ENCODE measurements at places on chromosomes 7 and 10. TPM values are rescaled to one million over a fixed set of nuclear protein-coding genes. Genes with fewer than 3 reads are reported as not detected.

Gene NPY
- not detected for total RNA-seq

Gene HPSE2
- total RNA-seq: not detected

Gene ASAH2
- total RNA-seq: 5.9 TPM

Gene CALML3
- total RNA-seq: not detected

Gene TRPV5
- total RNA-seq: not detected

GRCh38 chr7:40058026-40058425 is 76.4 kb downstream of the MPLKIP start:
- H3K27me3 ChIP-seq: no peaks in the 10 kb centered on the region
- no peak overlapping the region for H3K4me3 ChIP-seq
- H3K4me1 ChIP-seq: peaks cover 9% of the 10 kb centered on the region

GRCh38 chr7:33814936-33815335 is 90.4 kb upstream of the BMPER start:
- H3K36me3 ChIP-seq: no peaks in the 10 kb centered on the region
- DNase-seq: no peak
- peak overlapping the region; percentile 48 for H3K27ac ChIP-seq
- peak overlapping the region; percentile 56 for H3K4me3 ChIP-seq
- H3K4me1 ChIP-seq: peaks cover 25% of the 10 kb centered on the region

DNA sequence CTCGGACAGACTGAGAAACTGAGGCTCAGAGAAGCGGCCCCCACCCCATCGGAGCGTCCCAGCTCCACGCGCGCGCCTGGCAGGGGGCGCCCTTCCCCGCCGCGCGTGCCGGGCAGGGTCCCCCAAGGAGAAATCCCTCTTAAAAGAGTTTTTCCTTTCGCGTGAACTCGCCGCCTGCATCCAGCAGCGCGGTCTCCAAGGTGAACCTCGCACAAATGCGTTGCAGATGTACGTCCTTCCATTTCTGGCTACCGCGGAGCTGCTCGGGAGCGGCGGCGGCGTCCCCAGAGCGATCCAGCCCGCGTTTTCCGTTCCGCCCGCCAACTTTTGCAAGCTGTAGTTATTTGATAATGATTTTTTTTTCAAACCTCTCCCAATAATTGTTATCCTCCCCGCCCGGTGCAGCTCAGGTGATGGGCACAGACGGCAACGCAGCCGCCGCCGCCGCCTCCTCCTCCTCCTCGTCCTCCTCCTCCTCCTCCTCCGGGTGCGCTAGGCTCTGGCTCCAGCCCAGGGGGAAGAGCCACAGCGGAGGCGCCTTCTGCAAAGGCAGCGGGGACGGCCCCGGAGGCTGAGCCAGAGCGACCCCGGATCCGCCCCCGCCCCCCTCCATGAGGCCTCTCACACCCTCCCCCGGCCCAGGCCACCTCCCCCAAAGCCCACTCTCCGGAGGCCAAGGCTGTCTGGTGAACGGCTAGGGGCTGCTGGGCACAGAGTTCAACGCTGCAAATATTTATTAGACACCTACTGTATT is 74.0 kb upstream of the CUX1 start:
- DNase-seq: peak; percentile 56
- H3K27ac ChIP-seq: peak overlapping the region; percentile 35
- H3K4me1 ChIP-seq: peaks cover 14% of the 10 kb centered on the region
- H3K27me3 ChIP-seq: peaks cover 9% of the 10 kb centered on the region
- H3K36me3 ChIP-seq: no peaks in the 10 kb centered on the region

DNA sequence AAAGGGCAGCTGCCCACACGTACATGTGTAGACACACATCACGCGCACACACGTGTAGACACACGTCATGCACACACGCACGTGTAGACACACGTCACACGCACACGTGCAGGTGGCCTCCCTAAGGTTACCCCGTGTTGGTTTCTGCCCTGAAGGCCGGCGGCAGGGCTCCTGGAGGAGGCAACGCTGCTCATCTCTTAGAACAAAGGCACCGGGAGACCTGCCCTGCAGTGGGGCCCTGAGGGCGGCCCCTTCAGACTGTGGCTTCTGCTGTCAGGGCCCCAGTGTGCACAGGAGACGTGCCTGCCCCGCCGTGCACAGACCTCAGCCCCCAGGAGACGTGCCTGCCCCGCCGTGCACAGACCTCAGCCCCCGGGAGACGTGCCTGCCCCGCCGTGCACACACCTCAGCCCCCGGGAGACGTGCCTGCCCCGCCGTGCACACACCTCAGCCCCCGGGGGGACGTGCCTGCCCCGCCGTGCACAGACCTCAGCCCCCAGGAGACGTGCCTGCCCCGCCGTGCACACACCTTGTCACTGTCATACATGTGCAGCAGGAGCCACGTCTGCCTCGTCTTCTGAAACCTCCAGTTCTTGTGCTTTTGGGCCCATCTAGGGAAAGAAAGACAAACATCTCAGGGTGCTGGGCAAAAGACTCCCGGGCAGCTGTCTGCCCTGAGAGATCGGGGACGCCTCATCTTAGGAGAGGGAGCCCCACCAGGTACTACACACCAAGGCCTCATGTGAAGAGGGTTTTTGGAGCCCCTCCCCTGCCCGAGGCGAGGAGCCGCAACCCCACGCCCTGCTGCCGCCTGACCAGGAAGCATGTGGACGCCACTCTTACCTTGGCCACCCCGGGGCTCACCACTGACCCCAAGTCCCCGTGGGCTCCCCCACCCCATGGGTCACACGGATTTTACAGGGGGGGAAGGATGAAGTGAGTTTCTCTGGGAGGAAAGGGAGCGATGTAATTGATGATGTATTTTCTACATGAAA is 17.3 kb downstream of the CYP2W1 start:
- DNase-seq: no peak
- H3K4me1 ChIP-seq: no peaks in the 10 kb centered on the region
- no peaks in the 10 kb centered on the region for H3K27me3 ChIP-seq
- no peaks in the 10 kb centered on the region for H3K36me3 ChIP-seq
- H3K4me3 ChIP-seq: no peak overlapping the region

DNA sequence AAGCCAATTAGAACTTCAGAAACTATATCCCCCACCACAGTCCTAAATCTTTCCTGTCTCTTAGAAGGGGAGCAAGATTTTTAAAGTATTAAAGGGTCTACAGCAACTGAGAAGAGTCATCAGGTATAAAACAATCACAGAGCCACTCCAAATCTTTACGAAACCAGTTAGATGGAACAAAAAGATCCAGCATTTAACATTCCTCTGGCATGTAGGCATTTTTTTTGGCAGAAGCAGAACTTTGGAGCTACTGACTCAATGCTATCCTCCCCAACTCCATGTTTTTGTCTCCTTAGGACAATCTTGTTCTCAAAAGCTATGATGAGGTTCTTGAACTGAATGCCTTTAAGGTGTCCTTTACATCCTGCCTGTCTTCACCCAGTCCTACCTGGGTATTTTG is 333.3 kb downstream of the PRPF18 start:
- no peaks in the 10 kb centered on the region for H3K27me3 ChIP-seq
- H3K27ac ChIP-seq: no peak overlapping the region
- peaks cover 3% of the 10 kb centered on the region for H3K36me3 ChIP-seq
- peaks cover 33% of the 10 kb centered on the region for H3K4me1 ChIP-seq

DNA sequence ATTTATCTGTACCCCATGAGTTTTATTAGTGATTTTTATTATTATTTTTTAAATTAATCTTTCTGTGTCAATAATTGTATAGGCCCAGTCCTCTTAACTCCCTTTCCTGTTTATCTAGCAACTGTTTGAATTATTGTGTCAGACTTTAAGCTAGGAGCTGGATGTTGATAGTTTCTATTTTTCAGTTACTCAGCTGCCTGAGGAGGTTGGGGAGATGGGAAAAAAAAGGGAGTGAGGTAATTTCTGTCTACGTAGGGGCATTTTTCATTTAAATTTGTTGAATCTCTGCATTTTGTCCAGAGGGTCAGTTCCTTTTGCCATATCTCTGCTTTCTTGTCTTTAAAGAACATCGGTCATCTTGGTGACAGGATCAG is 5.0 kb upstream of the ZNF518A start:
- no peak for DNase-seq
- H3K36me3 ChIP-seq: peaks cover 2% of the 10 kb centered on the region
- peaks cover 25% of the 10 kb centered on the region for H3K4me1 ChIP-seq
- peak overlapping the region; percentile 87 for H3K4me3 ChIP-seq

GRCh38 chr10:30002426-30003266 is 56.7 kb downstream of the JCAD start:
- H3K36me3 ChIP-seq: no peaks in the 10 kb centered on the region
- H3K27me3 ChIP-seq: no peaks in the 10 kb centered on the region
- no peak overlapping the region for H3K4me3 ChIP-seq
- H3K4me1 ChIP-seq: peaks cover 14% of the 10 kb centered on the region

DNA sequence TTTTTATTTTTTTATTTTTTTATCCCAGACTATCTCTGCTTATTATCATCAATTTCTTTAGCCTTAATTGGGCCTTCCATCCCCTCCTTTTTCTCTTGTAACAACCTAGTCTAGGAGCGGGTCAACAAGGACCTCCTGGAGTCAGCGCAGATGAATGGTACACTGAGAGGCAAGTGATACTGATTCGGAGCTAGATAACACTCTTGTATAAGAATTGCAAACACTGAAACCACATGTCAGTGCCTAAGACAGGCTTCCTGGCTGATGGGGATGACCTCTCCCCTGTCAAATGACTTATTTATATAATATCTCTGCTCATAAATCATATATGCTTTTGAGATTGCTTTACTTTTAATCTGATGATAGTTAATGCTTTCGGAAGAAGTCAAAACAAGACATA is 22.7 kb downstream of the BPGM start:
- H3K4me3 ChIP-seq: no peak overlapping the region
- H3K4me1 ChIP-seq: peaks cover 4% of the 10 kb centered on the region
- H3K27ac ChIP-seq: no peak overlapping the region
- H3K36me3 ChIP-seq: peaks cover 14% of the 10 kb centered on the region
- no peak for DNase-seq

DNA sequence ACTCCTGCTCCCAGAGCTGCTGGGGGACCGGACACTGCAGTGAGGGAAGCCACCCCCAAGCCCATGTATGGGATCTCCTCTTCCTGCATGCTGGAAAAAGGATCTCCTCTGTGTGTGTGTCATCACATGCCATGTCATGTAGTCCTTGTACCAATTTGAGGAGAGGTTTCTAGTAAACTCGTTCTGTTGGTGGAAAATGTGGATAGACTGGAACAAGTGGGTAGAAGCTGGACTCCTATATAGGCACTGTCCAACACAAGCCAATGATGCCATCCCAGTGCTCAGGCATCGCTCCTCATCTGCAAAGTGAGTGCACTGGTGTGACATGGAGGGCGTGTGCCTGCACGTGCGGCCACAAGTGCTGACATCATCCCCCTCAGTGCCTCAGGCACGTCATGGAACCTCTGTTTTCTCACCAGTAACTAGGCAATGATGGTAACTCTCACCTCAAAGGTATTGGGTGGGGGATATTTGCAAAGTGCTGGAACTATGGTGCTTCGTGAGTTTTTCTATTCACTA is 19.3 kb downstream of the MYO1G start:
- H3K4me3 ChIP-seq: no peak overlapping the region
- peaks cover 12% of the 10 kb centered on the region for H3K27me3 ChIP-seq
- H3K36me3 ChIP-seq: no peaks in the 10 kb centered on the region
- no peak for DNase-seq

DNA sequence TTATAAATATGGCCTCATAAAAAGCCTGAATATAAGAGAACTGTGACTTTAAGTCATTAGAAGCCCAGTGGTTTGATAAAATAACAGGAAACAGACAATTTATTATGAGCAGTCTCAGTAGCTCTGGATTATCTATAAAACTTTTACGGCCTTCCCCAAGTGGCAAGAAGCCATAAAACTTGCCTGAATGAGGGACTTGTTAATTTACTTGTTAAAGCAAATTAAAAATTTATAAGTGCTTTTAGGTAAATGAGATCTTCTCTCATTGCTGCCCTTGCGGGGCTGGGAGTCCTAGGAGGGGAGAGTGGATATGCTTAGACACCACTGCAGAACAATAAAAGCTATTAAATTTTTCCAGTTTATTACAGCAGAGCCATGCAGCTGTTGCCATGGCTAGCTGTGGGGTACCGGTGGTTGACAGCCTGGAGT is 499.9 kb downstream of the AUTS2 start:
- H3K27ac ChIP-seq: no peak overlapping the region
- H3K4me1 ChIP-seq: peaks cover 44% of the 10 kb centered on the region
- no peaks in the 10 kb centered on the region for H3K27me3 ChIP-seq
- no peak for DNase-seq
- no peaks in the 10 kb centered on the region for H3K36me3 ChIP-seq

DNA sequence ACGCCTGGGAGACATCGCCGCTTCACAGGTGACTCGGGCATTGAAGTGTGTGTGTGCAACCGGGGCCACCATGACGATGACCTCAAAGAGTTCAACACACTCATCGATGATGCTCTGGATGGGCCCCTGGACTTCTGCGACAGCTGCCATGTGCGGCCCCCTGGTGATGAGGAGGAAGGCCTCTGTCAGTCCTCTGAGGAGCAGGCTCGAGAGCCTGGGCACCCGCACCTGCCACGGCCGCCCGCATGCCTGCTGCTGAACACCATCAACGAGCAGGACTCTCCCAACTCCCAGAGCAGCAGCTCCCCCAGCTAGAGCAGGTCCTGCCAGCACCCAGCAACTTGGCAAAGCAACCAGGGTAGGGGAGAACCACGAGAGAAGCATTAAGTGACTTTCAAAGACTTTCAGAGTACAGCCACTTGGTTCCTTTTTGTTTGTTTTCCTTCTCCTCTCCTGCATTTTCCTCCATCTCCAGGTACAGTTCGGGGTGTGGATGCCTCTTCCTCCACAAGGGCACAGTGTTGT is 24.1 kb downstream of the CYP17A1 start:
- H3K27me3 ChIP-seq: no peaks in the 10 kb centered on the region
- H3K4me1 ChIP-seq: peaks cover 27% of the 10 kb centered on the region
- no peaks in the 10 kb centered on the region for H3K36me3 ChIP-seq
- DNase-seq: no peak
- H3K27ac ChIP-seq: no peak overlapping the region

DNA sequence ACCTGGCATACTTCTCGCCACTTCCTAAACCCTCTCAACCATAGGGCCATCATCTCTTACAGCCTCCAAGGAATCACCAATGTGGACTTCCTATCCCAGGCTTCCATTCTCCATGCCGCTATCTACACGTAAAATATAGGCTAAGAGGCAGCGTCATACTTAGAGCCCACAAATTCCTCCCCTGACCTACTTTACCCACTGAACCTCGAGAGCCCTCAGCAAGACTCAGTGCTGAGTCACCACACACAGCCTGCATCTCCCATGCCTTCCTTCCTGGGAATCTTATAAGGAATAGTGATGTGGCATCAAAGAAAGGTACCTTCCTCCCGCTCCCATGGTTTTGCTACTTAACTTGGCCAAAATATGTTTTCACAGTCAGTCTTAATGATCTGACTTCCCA is 435.6 kb upstream of the NFE2L3 start:
- no peak overlapping the region for H3K27ac ChIP-seq
- no peaks in the 10 kb centered on the region for H3K27me3 ChIP-seq
- H3K36me3 ChIP-seq: no peaks in the 10 kb centered on the region
- H3K4me1 ChIP-seq: peaks cover 70% of the 10 kb centered on the region
- no peak overlapping the region for H3K4me3 ChIP-seq
- no peak for DNase-seq
